Cortex of kidney (tissue), 1 donor: ENCODE measurements at places on chromosomes 13 and 19.

DNA sequence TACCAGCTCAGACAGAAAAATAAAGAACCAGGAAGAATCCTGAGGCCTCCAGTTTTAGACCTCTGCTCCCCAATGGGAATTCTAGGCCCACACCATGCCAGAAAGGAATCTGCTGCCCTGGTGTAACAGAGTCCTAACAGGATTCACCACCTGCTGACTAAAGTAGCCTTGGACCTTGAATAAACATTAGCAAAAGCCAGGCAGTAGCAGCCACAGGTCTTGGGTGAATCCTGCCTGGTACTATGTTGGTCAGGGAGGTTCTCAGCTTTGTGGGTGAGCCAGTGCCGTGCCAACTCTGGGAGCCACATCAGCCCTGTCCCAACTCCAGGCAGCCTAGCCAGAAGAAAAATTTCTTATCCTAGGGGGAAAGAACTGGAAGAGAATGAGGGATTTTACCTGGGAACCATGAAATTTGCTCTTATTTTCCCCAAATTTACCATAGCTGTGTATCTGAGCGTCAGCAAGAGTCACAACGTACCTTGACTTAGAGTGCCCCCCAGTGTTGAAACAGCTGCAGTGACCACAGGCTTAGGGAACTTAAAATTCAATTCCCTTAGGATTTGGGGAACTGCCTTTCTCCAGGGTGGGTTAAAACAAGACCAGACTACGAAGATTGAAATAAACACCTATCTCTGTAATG is 1895.6 kb upstream of the PRR20A start:
- DNase-seq: no peak

DNA sequence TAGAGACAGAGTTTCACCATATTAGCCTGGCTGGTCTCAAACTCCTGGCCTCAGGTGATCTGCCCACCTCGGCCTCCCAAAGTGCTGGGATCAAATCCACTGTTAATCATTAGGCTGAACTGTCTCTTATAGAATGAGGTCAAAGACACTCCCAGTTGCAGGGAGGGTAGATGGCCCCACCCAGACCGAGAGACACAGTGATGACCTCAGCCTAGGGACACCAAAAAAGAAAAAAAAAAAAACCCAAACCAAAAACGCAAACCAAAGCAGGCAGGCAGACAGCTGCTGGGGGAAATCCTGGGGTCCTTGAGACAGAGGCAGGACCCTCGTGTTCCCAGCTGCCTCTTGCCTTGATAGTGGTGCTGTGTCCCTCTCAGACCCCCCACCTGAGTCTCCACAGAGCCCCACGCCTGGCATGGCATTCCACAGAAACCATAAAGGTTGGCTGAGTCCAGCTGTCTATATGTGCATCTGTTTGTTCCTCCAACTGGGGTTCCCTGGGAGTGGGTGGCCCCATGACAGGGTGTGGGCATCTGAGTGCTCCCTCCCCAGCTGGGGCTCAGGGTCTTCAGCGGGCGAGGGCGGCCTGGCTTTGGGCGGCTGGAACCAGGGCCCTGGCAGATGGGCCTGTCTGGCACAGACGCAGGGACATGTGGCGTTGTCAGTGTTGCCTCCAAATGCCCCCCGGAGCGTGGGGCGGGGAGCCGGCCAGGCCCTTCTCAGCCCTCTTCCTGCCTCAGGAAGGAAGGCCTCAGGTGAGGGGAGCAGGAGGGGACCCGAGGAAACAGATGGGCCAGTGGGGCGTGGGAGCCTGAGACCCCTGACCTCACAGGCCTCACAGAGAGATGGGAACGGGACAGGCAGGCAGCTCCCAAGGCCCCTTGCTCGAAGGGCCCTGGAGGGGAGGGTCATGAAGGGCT is 5.2 kb downstream of the DAND5 start:
- DNase-seq: no peak

DNA sequence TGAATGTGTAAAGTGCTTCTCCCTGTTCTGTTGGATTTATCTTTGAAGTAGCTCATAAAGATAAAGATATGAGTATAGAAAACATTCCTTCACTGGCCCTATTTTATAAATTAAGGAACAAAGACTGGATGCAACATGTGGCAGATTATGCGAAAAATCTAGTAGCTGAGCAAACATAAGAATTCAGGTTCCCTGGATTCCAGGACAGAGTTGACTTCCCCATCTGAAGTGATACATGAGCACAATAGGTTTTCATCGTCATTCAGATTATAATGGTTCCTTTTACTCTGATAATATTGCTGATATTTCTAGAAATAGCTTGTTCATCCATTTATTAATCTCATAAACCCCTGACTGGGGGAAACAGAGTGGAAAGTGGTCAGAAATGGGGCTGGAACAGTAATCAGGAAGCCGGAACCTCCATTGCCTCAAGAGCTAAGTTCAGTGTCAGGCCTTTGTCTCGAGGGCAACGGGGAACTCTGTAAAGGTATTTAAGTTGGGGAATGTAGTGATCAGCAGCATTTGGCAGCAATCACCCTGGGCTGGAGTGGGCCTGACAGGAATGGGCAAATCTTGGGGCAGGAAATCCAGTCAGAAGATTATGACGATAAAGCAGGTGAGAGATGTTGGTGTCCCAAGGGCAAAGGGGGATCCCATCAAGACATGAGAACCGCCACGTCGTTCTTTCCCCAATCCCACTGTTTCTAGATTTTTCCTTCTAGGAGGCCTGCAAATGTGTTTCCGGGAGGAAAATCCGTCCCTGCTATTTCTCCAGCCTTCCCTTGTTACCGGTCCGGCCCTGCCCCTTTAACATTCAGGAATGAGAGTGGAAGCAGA is 232.5 kb upstream of the SERP2 start:
- no peak for DNase-seq

GRCh38 chr13:58397596-58398387 is 766.2 kb downstream of the PCDH17 start:
- no peak for DNase-seq

DNA sequence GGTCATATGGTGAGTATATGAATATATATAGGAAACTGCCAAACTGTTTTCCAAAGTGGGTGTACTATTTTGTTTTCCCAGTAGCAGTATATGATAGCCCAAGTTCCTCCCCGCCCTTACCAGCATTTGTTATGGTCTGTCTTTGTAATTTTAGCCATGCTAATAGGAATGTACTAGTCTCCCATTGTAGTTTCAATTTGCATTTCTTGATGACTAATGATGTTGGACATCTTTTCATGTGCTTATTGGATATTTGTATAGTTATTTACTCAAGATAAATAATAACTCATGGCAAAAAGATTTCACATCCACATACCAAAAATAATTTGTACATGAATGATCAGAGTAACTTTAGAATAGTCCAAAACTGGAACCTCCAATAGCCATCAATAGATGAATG is 75.3 kb upstream of the SERP2 start:
- no peak for DNase-seq

- no peak for DNase-seq
Observed at GRCh38 chr19:4678881-4679790, 9.0 kb upstream of the MYDGF start.

DNA sequence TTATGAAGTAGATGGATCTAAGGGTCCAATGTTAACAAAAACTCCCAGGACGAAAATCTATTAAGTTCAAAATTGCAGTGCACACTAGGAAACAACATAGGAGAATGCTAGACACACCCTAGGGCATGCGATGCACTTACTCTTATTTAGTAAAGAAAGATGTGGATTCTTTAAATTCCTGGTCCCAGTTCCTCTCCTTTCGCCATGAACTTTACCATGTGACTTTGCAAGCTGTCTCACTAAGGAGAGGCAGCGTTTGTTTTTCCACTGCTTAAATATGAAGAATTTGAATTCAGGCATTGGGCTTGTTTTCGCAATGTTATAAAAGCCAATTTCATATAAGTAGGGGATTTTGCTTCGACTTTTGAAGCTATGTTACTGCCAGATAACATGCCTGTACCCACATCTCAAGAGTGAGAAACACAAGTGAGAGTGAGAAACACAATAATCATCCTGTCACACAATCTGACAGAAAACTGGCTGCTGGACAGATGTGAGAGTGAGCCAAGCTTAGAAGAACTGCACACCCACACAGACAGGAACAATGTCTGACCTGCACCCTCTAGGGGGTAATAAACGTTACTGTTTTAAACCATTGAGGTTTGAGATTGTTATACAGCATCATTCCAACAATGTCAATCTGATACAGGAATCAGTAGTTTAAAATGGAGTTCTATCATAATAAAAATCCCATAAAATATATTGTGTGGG is 1308.4 kb downstream of the SLITRK5 start:
- no peak for DNase-seq

GRCh38 chr13:69291292-69291906 is 816.2 kb upstream of the ATXN8OS start:
- DNase-seq: no peak

DNA sequence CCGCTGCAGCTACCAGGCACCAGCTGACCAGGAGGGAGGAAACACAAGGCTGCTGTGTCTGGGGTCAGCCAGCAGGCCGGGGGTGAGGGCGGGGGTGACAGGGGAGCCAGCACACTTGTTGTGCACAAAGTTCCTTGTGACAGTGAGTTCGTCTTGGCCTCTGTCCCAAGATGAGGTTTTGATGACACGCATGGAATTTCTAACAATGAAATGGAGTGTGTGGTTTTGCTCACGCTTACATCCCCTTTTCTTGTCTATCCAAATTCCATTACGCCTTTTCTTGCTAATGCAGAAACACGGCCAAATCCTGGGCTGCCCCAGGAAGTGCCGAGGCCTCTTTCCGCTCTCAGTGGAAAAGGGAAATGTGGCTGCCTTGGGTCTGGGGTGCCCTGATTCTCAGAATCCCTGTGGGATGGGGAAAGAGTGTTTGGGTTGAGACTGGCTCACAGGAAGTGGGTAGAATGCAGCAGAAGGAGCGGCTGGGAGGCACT is 73.8 kb downstream of the GADD45B start:
- no peak for DNase-seq

GRCh38 chr13:43522788-43523187 is 264.0 kb downstream of the ENOX1 start:
- DNase-seq: no peak

DNA sequence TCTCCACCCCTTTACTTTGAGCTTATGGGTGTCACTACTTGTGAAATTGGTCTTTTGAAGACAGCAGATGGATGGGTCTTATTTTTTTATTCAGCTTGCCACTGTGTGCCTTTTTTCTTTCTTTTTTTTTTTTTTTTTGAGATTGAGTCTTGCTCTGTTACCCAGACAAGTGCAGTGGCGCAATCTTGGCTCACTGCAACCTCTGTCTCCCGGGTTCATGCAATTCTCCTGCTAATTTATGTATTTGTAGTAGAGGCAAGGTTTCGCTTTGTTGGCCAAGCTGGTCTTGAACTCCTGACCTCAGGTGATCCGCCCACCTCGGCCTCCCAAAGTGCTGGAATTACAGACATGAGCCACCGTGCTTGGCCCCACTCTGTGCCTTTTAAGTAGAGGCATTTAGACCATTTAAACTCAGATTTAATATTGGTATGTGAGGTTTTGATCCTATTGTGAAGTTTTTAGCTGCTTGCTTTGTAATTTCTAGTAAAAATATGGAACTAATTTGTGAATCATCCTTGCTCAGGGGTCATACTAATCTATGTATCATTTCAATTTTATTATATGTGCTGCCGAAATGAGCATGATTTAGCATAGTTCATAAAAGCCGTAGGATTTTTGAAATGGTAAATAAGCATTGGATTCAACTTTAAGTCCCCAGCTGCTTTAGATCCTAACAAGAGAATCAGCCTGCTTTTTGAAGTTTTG is 584.5 kb downstream of the SLITRK1 start:
- DNase-seq: no peak

- DNase-seq: no peak
Observed at GRCh38 chr19:50486823-50487515, 10.3 kb upstream of the GARIN5A start.

DNA sequence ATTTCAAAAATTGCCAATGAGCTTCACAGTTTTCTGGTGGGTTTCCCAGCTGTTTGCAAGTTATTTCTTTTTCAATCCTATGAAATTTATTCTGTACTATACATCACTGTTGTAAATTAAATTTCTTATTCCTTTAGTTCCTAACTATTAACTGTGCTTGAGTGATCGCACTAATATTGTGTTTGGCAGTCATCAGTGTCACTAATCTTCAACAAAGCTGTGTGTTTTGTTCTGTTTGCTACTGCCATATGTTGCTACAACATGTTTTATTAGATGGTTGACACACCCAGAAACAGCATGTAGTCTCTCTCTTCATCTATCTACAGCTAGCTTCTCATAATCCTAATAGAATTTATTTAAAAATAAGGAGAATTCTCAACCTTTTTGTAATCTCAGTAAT is 453.6 kb upstream of the PRR20A start:
- DNase-seq: no peak

- no peak for DNase-seq
Observed at GRCh38 chr19:4598712-4599111, 39.2 kb upstream of the SEMA6B start.

- no peak for DNase-seq
Observed at GRCh38 chr19:29305268-29305667, 92.3 kb upstream of the UQCRFS1 start.

- no peak for DNase-seq
Observed at GRCh38 chr13:42865768-42866102, 84.4 kb downstream of the FAM216B start.

DNA sequence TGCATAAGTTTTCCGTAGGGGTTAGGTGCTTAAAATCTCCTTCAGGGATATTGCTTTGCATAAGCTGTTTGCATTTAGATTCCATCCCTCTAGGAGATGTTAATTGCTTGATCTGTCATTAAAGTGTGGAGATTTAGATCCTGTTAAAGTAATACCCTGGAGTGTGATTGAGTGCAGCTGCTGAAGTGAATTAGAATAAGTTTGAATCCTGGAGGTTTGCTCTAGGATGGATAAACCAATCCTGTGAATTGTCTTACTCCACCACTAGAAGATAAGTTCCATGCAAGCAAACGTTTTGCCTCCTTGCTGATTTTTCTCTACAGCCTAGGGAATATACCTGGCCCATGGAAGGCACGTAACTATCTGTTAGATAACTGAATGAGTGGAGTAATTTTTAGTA is 1487.2 kb upstream of the PRR20A start:
- no peak for DNase-seq

DNA sequence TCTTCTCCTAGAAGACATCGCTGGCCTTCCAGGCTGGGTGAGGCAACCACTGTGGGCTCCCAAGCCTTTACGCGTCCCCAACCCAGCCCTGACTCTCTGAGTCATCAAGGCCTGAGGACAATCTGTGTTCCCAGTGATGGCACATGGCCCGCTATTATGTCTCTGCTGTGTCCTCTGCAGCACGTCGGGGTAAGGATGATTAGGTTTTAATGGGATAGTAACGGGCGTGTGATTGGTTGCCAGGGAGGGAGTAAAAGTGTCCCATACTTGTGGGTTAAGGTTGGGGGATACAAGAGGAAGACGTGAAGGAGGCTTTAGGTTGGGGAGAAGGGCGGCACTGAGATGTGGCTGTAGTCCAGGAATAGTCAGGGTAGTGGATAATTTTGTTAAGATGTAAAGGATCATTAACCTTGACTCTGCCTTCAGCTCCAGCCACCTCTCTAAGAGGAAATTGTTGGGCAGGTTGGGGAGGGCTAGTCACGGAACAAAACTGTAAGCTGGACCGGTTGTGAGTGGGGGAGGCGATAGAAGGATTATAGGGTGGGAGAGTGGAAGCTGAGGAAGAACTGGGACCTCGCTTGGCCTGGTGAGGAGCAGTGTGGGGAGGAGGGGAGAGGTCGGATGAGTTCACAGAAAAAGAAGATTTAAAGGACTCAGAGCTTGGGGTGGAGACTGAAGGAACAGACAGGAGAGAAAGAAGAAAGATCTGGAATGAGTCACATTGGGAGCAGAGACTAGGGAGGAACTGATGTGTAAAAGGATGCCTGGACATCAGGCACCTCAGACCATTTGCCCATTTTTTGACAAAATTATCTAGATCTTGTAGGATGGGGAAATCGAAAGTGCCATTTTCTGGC is 27.9 kb upstream of the IGFL1 start:
- no peak for DNase-seq

GRCh38 chr19:840519-841206 is at the start of gene PRTN3:
PRTN3 (plus strand) TSS chr19:840999; CDS start chr19:841009, 10 bp downstream.
- no peak for DNase-seq

- no peak for DNase-seq
Observed at GRCh38 chr13:101398920-101399319, 17.4 kb downstream of the NALCN start.
